ENCODE measurements at places on chromosomes 3 and 15.

- DNase-seq, result no peak
Observed at GRCh38 chr3:45131201-45131600, 15.0 kb downstream of the CDCP1 start.

DNA sequence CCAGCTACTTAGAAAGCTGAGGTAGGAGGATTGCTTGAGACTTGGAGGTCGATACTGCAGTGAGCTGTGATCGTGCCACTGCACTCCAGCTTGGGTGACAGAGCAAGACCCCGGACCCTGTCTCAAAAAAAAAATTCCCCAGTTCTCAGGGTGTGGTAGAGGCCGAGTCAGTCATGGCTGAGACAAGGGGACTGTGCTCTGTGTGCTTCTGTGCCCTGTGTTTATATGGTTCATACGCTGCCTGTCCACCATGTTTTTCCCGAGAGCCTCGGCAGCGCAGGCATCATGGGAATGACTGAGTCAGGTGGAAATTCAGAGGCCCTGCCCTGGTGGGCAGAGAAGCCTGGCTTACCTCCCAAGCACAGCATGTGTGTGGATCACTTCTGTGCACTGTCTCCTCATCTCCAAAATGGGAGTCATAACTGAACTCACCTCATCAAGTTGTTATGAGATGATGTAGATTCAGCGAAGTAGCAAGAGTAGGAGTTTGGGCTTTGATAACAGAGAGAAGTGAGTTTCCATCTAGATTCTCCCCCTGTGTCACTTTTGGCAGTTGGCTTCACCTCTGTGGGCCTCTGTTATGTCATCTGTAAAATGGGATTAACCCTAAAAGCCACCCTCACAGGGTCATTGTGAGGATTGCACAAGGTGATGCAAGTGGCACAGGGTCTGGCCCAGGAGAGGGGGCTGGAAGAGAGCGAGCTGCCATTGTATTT lies 56.9 kb downstream of the FLNB start:
- DNase-seq, result no peak

- no peak for DNase-seq
Observed at GRCh38 chr3:11845651-11846050, 1.0 kb downstream of the TAMM41 start.

GRCh38 chr3:30492322-30493192 lies 113.8 kb upstream of the TGFBR2 start:
- DNase-seq, result no peak

DNA sequence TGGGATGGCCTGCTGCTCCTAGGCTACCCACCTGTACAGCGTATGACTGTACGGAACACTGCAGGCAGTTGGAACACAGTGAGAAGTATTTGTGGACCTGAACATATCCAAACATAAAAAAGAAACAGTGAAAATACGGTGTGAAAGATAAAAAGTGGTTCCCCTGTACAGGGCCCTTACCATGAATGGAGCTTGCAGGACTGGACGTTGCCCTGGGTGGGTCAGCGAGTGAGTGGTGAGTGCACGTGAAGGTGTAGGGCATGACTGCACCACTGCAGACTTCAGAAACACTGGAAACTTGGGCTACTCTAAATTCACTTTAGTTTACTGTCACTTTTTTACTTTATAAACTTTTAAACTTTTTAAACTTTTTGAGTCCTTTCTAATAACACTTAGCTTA lies 71.2 kb upstream of the SLC6A6 start:
- DNase-seq, result no peak

DNA sequence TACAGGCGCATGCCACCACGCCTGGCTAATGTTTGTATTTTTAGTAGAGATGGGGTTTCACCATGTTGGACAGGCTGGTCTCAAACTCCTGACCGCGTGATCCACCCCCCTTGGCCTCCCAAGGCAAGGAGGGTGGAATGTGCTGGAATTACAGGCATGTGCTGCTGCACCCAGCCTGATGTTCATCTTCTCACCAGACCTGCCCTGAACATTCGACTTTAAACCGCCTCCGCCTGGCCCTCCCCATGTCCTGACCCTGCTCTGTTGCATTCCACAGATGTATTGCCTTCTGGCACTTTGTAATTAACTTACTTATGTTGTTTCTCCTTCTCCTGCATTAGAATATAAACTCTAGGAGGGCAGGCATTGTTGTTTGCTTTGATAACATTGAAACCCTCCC lies 102.1 kb downstream of the LINGO1 start:
- no peak for DNase-seq

DNA sequence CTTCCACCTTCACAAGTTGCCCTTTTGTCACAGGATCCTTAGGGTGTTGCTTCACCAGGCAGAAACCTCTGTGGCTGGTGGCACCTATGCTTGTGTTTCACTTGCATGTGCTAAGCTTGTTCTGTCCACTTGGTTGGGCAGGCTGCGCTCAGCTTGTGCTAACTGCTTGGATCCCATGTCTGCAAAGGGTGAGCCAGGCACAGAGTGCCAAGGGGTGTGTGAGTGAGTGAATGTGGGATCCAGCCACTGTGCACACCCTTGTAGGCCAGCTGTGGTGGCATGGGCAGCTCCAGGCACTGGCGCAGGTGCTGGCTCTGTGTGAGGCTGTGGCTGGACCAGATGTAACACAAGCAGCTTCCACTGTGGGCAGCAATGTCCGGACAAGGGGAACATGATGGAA lies 728.7 kb upstream of the ROBO1 start:
- no peak for DNase-seq

GRCh38 chr15:70508561-70509281 lies 254.6 kb downstream of the UACA start:
- peak; percentile 54 for DNase-seq

GRCh38 chr3:155035553-155035952 lies 44.6 kb upstream of the MME start:
- DNase-seq, result no peak

- DNase-seq, result no peak
Observed at GRCh38 chr3:136802481-136802996, 16.4 kb upstream of the SLC35G2 start.

DNA sequence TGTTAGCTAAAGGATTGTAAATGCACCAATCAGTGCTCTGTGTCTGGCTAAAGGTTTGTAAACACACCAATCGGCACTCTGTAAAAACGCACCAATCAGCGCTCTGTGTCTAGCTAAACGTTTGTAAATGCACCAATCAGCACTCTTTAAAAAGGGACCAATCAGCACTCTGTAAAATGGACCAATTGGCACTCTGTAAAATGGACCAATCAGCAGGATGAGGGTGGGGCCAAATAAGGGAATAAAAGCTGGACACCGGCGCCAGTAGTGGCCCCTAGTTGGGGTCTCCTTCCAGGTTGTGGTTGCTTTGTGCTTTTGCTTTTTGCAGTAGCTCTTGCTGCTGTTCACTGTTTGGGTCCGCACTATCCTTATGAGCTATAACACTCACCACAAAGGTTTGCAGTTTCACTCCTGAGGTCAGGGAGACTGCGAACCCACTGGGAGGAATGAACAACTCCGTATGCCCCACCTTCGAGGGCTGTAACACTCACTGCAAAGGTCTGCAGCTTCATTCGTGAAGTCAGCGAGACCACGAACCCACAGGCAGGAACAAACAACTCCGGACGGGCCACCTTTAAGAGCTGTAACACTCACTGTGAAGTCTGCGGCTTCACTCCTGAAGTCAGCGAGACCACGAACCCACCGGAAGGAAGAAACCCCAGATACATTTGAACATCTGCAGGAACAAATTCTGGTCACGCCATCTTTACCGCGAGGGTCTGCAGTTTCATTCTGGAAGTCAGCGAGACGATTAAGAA lies 1.1 kb upstream of the SUCLG2 start:
- DNase-seq, result peak; percentile 90

DNA sequence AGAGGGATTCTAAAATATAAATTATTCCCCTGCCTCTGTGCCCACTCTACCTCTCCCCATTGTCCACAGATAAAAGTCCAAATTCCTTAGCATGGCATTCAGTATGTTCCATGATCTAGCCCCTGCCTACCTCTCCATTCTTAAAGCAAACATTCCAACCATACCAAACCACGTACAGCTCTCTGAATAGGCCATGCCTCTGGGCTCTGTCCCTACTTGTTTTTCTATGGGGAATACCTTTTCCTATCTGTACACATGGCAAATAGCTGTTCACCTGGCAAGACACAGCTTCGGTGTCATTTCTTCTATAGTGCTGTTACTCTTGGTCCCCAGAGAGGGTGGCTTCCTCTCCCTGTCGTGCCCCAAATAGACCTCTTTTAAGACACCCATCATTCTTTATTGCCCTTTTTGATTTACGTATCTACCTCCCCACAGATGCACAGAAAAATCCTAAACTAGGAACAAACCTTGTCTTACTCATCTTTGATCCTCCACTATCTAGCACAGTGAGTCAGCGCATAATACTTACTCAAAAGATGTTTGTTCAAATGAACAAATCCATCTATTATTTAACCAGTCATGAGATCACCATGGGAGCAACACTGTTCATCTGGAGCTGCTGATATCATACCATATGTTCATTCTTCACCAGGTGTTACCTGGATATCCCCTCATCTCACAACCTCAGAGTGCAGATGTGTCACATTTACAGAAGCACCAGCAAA lies 329.8 kb downstream of the THSD4 start:
- DNase-seq, result no peak

GRCh38 chr15:75669191-75669878 lies 21.6 kb downstream of the SNX33 start:
- no peak for DNase-seq

DNA sequence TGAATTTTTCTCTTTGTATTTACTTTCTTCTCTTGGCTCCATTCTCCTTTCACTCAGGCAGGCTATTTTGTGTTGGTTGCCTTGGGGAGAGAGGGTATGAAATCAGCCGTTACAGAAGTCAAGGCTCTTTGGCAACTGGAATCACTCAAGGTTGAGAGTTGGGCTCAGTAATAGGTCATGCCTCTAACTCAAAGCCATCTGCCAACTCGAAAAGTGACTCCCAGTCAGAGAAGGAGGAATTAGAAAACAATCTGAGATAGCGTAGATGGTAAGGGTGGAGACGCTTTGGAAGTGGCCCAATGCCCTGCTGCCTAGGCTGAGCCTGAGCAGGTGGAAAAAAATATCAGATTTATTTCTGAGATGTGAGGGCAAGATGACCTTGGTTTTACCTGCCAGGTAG lies 205.7 kb upstream of the ST8SIA2 start:
- DNase-seq, result no peak

- DNase-seq, result no peak
Observed at GRCh38 chr3:134864636-134865035, 69.6 kb downstream of the EPHB1 start.

GRCh38 chr3:180870008-180870699 lies 42.3 kb upstream of the FXR1 start:
- DNase-seq, result no peak

GRCh38 chr15:74531144-74531811 lies 9.7 kb upstream of the ARID3B start:
- no peak for DNase-seq

DNA sequence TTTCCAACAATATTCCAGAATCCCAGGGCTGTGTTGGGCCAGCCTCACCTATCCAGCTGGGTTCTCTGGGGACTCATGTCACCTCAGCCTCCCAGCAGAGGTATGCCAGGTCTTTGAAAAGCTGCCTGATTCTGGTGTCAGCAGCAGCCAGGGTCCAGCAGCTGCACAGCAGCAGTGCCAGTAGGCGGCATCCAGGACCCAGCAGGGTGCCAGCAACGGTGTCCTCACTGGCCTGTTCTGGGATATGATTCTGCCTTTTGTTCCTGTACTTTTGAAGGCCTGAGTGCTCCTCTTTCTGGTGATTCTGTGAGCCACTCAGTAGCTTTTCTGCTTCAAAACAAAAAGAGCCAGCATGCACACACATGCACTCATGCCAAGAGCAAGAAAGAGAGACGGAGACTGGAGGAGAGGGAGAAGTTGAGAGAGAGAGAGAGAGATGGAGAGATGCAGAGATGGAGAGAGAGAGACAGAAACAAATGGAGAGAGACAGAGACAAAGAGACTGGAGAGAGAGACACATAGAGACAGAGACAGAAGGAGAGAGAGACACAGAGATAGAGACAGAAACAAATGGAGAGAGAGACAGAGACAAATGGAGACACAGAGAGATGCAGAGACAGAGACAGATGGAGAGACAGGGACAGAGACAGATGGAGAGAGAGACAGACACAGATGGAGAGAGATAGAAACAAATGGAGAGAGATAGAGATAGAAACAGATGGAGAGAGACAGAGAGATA lies 205.7 kb downstream of the UACA start:
- peak; percentile 9 for DNase-seq

DNA sequence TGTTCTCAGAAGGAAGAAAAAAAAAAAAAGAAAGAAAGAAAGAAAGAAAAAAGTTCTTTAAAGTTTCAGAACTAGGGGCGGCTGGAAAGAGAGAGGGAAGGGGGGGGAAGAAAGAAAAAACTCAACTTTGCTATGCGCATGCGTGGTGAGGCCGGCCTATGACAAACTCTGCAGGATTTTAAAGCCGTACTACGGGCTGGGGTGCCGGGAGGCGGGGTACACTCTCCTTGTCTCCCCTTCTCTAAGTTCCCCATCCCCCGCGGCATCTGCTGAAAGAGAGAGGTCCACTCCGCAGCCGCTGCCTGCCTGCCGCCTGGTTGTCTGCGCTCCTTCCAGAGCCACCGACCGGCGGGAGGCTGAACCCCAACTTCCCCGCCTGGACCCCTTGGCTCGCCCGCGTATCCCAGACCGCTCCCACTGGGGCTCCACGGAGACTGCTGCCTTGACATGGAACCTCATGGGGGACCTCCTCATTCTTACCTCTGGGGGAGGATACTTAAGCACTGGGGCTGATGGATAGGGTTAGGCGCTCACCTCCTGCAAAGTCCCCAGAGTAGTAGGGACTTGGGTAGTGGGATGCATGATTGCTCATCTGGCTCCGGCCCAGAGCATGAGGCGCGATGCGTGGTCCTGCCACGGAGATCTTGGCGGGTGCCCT lies 1.4 kb upstream of the WNT5A start:
- no peak for DNase-seq

GRCh38 chr3:197431346-197431910 lies 124.3 kb downstream of the BDH1 start:
- DNase-seq, result no peak

DNA sequence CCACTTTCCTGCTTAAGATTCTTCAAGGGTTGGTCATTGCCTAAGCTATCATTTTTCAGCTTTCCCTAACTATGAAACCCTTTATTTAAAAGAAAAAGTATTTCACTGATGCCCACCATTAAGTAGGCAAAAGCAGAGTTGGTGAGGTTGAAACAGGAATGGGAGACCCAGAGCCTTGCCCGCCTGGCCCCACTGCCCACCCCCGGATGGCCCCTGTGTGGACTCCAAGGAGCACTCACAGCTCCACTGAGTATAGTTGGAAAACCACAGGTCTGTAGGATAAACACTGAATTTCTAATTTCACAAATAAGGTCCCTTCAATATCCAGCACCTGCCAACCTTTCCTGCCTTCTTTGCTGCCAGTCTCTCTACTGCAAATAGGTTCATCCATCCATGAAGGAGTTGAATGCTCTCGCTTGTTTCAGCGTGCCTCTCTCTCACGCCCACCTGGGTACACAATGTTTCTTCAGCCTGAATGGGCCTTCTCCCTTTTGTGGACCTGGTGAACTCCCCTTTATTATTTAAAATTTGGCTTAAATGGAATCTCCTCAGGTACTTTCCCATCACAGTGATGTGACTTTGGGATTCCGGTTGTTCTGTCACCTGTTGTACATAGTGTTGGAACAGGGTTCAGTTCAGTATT lies 8.7 kb upstream of the ACAP2 start:
- DNase-seq, result no peak
